ENCODE measurements at places on chromosomes 11 and 22.

DNA sequence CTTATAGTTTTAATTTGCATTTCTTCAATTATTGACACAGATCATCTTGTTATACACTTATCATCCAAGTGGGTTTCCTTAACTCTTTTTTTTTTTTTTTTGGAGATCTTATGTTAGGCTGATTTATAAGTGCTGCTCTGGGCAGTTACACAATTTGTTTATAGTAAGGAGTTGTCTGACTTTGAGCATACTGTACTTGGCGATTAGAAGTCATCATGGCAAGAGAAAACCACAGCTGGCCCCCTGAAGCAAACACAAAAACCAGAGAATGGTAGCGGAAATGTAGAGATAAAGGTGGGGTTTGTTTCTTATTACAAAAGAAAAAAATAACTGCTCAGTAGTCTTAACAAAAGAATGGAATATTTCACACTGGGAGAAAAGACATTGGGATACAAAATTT, 292.6 kb downstream of the SWAP70 start:
- DNase-seq, result no peak

DNA sequence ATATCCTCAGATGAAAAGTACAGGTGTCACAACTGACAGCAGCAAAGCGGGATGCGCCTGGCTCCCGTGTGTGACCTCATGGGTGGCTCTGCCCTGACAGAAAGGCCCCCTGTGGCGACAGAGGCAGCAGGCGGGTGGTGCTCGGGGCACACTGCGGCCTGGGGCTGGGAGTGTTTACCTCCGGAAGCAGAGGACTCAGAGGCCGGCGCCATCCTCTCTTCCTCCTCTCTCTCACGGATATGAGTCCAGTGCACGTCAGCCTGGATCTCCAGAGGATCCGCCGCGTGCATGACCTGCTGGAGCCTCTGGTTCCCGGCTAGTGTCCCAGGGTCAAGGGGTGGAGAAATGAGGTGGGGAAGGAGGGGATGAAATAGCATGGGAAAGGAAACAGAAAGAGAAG, 53.2 kb upstream of the BID start:
- no peak for DNase-seq

- no peak for DNase-seq
These were observed 604 bp upstream of the POLR3H start for GRCh38 chr22:41544671-41545476.

GRCh38 chr11:111623527-111624030, 21.3 kb downstream of the SIK2 start:
- no peak for DNase-seq

GRCh38 chr22:19909350-19910179, 32.0 kb upstream of the COMT start:
- peak; percentile 56 for DNase-seq

- no peak for DNase-seq
These were observed 1.4 kb downstream of the CCDC134 start for GRCh38 chr22:41801886-41802285.

- no peak for DNase-seq
These were observed 12.6 kb upstream of the MRPL23 start for GRCh38 chr11:1934335-1935155.

DNA sequence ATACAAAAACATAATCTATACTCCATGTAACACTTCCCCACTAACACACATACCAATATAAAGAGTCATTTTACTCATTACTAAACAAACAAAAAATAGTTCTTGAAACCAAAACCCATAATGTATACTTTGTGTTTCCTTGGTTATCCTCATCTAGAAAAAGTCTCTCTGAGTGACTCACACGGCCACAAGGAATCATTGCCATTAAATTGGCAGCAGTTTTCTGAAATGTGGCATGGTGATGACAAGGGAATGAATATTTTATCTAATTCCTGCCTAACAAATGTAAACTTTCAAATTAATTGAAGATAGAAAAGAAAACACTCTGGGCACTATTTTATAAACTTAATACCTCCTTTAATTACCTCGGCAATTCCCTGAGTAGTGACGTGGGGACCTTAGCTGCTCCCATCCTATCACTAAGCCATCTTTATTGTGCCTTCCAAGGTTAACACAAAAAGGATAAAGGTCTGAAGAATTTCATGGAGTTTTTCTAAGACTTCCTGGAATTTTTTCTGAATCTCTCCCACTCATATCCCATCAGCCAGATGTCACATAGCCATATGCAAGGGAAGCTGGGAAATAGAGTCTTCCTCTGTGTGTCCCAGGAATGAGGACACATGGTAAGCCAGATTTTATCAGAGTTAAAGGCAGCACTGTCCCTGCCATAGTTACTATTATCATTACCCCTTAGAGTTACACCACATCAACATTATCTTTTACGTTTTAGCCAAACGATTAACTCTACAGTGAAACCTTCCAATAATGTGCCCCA, 857.2 kb upstream of the TENM4 start:
- DNase-seq, result peak; percentile 15

DNA sequence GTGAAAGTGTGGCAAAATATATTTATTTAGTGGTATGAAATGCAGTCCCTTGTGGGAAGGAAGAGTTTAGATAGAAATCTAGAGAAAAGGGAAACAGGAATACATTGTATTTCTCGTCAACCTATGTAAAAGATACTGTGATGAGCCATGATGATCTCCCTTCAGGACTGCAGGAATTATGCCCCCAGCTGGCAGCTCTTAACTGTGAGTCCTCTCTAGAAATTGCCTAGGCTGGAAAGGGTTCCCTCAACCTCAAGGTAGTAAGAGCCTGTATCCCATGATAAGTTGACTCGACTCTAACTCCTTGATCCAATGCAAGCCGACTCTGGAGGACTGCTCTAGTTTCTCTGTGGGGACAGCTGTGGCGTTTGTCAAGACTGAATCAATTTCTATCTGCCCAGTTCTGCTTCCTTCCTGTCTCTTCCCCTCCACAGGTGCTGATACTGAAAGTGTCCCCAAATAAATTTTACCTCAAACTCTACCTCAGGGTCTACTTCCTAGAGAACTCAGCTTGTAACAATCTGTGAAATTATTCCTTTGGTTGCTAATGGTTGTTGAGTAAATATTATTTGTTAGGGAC, 897.3 kb downstream of the METTL15 start:
- DNase-seq, result no peak

- DNase-seq, result no peak
These were observed 66.0 kb downstream of the MYEOV start for GRCh38 chr11:69359735-69360480.

GRCh38 chr11:64794526-64794925, 8.5 kb downstream of the MAP4K2 start:
- DNase-seq, result no peak

DNA sequence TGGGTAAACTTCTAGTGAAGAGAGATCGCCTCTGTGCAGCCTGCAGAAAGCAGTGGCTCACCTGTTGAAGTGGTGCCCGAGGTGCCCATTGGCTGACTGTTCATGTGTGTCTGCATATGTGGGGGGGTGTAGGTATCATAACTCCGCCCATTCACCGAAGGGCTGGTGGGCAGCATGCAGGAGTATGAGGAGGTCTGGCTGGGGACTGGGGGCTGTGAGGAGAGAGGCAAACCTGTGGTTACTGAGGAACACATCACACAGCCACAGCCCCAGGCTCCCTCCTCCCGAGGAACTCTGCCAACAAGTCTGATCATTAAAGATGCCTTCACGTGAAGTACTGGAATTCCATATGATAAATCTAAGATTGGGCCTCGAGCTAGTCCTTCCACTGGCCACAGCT, 20.5 kb downstream of the PAX6 start:
- no peak for DNase-seq

DNA sequence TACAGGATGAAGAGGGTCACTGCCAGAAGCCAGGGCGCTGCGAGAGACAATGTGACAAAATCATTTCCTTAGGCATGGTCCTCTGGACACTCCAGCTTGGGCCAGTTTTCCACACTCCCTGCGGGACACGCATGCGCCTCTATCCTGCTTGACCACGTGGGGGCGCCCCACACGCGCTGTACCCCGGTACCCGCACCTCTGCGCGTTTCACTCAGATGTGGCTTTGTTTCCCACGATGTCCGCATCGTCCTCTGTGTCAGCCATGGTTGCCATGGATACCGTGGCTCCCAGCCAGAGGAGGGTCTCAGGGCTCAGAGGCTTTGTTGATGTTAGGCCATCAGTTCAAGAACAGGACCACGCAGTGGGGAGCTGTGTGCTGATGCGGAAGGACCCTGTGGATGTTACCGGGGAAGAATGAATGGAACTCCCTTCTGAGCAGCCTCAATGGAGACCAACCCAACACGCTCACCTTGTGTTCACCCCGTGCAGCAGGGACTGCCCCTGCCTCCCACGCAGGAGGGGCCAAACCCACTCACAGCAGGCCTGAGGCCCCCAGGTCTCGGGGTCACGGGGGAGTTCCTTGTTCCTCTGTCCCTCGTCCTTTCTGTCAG, 101.1 kb upstream of the SLC22A12 start:
- DNase-seq, result peak; percentile 34

- peak; percentile 40 for DNase-seq
These were observed 3.0 kb downstream of the CENATAC start for GRCh38 chr11:119000906-119001305.

DNA sequence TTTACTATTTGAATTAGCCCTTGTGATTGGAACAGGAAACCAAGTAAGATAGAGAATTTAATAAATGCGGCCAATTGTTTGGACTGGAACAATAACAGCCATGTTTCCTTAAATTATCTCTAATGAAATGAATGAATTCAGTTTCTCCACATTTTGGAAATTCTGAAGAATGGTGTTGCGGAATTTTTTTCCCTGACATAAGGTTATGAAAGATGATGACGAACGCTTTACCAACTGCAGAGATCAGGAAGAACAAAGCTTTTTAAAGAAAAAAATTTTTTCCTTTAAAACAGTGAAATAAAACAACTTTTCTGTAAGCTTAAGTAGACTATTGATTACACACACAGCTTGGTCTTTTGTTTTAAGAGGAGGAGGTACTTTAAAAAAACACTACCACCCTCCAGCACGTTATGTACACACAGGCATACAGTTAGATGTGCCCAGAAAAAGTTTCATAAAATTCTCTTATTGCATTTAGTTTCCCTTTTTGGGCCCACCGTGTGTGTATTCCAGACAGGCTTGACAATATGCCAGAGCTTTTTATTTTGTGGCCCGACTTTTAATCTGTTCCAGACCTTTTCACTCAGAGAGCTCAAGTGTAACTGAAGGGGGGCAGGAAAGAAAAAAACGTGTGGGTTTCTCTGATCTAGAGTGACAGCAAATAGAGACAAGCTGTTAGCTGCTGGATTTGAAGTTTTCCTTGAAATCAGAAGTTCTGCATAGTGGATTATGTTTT, 77.3 kb downstream of the YAP1 start:
- DNase-seq, result no peak

DNA sequence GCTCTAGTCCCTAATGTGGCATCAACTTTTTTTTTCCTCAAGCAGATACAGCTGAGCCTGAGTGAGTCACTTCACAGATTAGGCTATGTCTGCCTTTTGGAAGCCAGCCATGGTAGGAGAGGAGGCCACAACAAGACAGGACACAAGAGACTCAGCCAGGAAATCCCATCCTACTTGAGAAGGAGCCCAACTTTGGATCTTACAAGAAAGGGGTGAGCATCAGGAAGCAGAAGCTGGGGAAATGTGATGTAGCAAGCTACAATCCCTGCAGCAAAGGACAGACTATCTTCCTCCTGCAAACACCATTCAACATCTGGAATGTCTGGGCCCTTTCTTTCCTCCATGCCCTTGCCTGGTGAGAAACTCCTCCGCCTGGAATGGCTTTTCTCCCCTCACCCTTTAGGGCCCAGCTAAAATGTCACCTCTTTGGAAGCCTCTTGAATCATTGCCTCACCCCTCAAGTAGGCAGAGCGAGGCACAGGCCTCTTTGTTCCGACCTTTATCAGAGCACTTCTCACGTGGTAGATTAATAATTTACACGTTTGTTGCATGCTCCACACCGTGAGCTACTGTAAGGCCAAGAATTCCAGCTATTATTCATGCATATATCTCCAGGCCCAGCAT, 156.4 kb upstream of the PITPNB start:
- DNase-seq, result peak; percentile 81

DNA sequence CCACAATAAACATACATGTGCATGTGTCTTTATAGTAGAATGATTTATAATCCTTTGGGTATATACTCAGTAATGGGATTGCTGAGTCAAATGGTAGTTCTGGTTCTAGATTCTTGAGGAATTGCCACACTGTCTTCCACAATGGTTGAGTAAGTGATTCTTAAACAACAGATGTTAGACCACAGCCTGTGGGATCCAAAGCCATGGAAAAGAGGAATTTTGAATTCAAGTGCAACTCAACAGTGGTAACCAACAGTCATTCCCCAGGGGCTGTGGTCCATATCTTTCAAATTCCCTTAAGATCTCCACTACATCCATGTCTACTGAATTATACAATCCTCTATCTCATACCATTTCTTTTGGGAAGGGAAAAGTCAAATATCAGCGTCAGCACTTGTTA, 321.5 kb downstream of the LARGE1 start:
- DNase-seq, result no peak

DNA sequence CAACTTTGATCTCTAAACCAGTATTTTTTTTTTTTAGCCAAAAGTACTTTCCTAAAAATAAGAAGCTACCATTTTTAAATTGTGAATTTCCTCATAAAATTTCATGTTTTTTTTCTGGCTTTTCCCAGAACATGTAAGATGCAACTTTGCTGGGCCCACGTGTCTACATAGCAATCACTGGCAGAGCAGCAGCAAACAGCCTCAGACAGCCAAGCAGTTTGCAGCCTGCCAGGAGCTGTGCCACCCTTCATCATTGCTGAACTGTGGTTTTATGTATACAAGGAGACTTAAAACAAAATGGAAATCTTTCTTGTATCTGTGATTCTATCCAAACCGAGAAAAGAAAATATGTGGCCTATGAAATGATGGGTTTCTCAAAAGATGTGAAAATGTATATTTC, 110.2 kb downstream of the GRIA4 start:
- no peak for DNase-seq

- DNase-seq, result no peak
These were observed 240.7 kb downstream of the BUD13 start for GRCh38 chr11:116532066-116532465.

- no peak for DNase-seq
These were observed 37.4 kb upstream of the TOLLIP start for GRCh38 chr11:1346669-1347390.

GRCh38 chr11:103959279-103959942, 77.0 kb upstream of the DDI1 start:
- DNase-seq, result peak; percentile 74

DNA sequence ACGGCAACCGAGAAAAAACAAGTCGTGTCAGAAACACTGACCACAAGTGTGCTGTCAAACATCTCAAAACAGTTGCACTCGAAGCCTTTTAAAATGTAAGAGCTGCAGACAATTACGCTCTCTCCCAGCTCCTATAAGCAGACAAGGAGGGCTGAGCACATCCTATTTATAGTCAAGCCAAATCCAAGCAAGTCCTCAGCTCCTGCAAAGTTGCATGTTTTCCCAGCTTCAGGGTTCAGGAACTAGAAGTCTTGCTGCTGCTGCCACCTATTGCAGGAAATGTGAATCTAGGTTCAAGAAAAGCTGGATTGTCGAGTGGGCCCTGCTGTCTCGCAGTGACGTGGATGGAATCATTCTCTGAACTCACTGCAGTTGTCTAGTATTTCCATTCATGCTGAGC, 15.5 kb downstream of the EFCAB6 start:
- DNase-seq, result peak; percentile 24

GRCh38 chr11:129018126-129018525, 75.5 kb upstream of the TP53AIP1 start:
- no peak for DNase-seq

GRCh38 chr11:68962527-68963250, 18.1 kb downstream of the MRGPRD start:
- DNase-seq, result no peak

Measured in HCEC 1CT (cell line).